ENCODE measurements at places on chromosomes 3 and 15.

DNA sequence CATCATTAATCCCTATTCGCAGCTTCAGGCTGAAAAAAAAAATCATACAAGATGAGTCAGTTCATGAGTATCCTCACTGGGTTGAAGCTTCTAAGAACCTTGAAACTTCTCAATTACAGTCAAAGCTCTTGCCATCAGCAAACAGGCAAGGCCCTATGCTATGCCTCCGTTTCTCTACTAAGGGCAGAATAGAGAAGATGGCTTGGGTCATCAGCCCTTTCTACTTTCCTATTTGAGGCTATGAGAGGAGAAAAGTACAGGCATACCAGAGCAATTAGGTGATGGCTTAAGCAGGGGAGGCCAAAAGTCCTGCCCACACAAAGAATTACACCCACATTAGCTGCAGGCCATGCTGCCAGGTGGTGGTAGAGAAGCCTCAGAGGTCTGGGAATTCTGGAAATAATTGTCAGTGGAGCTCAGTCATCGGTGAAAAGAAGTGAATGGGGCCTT is 89.0 kb downstream of the MRPL46 start:
- DNase-seq = no peak

GRCh38 chr15:85495096-85495495 is 114.7 kb downstream of the AKAP13 start:
- no peak for DNase-seq

GRCh38 chr15:64343841-64344240 is 12.1 kb downstream of the CSNK1G1 start:
- DNase-seq = no peak

DNA sequence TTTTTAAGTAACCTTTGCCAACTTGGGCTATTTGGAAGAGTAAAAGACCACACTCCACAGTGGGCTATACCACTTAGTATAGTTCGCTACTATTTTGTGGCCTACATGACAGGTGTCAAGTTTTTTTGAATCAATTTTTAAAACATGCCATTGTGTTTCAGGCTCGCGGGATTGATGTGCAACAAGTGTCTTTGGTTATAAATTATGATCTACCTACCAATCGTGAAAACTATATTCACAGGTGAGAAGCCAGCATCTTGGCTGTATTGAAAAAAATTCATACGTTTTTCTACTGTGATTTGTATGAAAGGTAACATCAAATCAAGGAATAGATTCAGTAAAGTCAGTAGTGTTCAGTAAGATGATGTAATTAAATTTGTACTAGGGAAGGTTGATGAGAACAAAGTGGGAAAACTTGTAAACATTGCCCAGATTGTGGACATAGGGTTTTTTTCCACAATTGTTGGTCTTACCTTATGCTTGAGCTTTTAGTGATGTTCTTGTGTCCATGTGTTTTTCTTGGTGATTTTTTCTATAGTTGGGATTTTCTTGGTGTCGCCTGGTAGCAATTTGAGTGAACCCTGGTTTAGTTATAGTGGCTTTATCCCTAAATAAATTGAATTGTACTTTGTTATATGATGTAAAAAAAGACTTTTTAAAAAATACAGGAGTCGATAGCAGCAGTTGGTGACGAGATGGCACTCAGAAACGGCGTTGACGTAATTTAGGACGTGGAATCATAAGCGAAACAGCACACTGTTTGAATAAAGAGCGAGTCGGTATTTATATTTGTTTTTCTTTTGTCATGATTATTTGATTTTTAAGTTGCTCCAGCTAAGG is 4.5 kb downstream of the EIF4A2 start:
- no peak for DNase-seq
